IPS DF 6.9 (cell line): ENCODE measurements at places on chromosomes 4 and X.

DNA sequence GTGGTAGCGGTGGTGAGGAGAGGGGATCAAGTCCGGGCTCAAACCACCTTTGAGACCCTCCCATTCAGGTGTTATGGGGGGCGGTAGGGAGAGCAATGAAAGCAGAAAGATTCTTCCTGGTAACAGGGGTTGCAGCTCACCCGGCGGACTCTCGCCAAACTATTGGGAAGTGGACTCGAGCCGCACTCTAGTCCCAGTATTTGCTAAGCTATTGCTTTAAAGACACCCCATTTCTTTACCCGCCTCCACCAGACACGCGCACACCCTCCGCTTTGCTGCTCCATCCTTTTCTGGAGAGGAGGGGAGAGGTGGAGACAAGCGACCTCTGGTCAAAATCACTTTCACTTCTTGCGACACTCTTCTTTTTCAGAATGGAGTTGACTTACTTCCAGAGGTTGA lies 625 bp upstream of the GABRA4 start:
- no peak for DNase-seq

GRCh38 chrX:14032406-14032805 lies 2.7 kb upstream of the GEMIN8 start:
- DNase-seq = peak; percentile 16

- no peak for DNase-seq
These were observed 74.6 kb downstream of the RAPGEF2 start for GRCh38 chr4:159177265-159178150.

DNA sequence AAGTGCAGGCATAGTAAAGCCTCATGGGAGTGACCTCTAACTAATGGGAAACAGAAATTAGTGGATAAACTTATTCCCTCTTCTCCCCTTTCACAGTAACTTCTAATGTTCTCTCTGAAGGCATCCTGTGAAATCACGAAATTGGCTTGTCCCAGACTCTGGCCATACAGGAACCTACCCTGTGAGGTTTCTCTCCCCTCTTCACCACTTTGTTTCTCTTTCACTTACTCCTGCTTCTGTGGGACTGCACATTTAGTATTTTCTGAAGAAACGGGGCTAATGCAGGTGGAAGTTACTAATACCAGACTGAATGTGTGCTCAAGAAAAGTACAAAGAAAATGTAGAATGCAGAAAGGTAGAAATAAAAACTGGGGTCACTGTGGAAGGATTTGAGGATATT lies 20.0 kb downstream of the ZNF330 start:
- no peak for DNase-seq
